ENCODE measurements at places on chromosomes 12 and 14. TPM values are rescaled to one million over a fixed set of nuclear protein-coding genes. Genes with fewer than 3 reads are reported as not detected.

- peak; percentile 30 for DNase-seq
These were observed 10.2 kb upstream of the GOLGA5 start for GRCh38 chr14:92783813-92784431.

The KCNH5 gene
- 0.24 TPM for polyA plus RNA-seq

DNA sequence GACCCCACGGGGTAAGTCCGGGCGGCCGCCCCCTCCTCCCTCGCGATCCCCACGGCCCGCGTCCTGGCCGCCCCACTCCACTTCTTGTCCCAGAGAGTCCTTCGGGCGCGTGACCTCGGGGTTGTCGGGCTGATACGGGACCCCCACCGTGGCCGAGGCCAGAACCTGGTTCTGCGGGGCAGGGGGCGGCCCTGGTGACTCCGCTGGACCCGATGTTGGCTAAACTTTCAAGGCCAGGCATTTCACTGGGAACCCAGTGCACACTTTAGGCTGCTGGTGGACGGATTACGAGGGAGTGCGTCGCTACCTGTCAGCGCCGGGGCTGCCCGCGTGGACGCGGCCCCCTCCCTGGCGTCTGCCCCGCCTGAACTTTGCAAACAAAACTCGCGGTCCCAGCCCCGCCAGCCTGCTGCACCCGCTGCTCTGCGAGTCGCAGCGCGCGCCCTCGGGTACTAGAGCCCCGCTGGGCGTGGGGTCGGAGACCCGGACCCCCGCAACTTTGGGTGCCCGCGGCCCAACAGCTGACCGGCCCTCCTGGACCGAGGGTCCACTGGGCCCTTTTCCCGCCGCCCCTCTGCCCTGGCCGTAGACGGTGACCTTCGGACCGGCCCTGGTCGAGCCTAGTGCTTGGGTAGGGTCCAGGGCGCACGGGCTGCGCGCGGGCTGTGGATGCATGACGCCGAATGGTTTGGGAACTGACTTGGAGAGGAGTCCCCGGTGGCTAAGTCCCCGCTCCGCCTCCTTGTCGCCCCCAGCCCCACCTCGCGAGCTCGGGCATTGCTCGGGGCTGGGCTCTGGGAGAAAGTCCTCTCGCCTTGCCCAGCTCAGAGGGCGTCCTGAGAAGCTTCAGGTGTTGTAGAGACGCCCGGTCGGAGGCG lies 624 bp downstream of the RIN3 start:
- DNase-seq, result no peak

DNA sequence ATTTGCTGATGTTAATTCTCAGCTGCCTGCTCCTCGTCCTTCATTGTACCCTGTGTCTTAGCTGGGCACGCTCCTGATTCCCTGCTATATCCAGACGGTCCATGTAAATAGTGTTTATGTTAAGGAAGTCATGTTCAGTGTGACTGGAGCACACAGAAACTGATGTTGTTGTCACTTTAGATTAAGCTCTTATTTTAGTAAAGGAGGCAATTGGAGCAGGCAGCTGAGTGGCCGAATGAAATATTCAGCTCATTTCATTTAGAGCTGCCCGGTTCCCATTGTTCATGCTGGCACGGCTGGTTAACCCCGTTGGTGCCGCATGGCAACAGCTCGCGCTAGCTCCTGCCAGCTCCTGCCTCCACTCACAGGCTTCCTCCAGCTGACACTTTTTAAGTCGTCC lies 446.8 kb upstream of the SOX5 start:
- DNase-seq, result no peak

The SYCP3 gene
- 0.06 TPM for polyA plus RNA-seq

- DNase-seq, result no peak
These were observed 618.6 kb downstream of the AACS start for GRCh38 chr12:125683748-125684381.

DNA sequence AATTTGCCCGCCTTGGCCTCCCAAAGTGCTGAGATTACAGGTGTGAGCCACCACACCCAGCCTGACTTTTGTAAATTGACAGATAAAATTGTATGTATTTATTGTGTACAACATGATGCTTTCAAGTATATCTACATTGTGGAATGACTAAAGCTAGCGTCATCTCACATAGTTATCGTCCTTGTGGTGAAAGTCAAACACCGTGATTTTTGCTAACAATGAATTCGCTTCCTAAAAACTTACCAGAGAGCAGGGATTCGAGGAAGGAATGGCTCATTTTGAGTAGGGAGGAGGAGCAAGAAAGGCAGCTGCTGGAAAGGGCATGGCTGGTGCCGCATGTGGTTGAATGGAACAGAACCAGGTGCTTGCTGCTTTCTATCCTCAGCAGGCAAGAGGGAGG lies 85.4 kb downstream of the LGMN start:
- DNase-seq, result no peak

DNA sequence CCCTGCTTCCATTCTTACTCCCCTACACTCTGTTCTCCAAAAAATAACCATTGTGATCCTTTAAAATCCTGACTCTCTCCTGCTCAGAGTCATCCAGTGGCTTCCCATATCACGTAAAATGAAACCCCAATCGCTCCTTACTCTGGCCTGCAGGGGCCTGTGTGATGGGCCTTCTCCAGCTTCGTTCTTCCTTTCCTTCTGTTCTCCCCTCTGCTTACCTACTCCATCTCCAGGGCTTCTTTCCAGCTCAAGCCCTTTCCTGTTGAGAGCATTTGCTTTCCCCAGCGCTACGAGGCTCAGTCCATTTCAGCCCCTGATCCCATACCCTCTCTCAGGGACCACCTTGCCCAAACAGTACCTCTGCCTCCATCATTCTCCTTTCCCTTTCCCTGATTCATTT lies 144.4 kb upstream of the ARHGAP5 start:
- no peak for DNase-seq

The ERP27 gene
- not detected for polyA plus RNA-seq

DNA sequence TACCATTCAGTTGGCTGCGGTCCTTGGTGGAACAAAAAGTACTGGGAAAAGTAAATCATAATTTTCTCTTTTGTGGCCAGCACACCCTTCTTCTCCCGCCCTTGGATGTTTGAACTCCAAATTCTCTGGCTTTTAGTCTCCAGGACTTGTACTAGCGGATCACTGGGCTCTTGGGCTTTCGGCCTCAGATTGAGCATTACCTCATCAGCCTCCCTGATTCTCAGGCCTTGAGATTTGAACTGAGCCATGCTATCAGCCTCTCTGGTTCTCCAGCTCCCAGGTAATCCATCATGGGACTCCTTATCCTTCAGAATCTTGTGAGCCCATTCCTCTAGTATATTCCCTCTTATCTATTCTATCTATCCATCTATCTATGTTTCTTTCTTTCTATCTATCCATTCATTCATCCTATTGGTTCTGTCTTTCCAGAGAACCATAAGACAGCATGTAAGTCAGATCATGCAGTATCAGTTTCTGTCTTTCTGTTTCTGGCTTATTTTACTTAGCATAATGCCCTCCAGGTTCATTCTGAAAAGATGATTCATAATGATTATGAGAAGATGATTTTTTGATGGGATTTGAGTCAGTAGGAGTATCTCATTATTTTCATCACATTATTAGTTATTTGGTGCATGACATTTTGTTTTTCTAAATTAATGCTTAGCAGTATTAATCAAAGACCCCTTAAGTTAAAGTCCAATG lies 814.9 kb downstream of the LRFN5 start:
- DNase-seq, result no peak

The MYF6 gene
- polyA plus RNA-seq, result not detected

DNA sequence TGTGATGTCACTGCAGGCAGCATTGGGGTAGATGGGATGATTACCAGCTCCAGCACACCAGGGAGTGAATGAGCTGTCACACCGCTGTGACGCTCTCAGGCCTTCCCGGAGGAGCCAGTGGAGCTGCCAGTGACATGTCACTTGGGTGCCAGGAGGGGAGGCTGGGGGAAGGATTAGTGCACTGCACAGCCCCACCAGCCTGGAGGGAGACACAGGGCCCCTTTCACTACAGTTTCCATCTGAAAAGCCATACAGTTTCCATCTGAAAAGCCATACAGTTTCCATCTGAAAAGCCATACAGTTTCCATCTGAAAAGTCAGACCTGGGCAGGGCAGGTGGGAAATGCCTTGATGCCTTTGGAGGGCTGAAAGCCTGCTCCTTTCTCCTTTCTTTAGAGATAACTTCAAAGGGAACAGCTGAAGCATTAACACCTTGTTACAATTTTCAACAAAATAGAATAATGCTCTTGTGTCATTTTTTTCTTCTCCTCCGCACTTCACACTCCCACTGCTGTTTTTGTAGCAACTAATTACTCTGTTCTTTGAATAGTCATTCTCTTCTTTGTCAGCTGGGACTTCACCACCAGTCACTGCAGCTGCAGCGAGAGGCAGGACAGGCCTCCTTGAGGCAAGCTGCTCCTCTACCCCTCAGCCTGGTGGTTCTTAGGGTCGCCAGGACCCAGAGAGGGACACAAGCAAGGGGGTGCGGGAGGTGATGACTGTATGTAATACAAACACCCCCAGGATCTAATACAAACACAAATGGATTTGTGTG lies 256.9 kb upstream of the RGS6 start:
- no peak for DNase-seq

The MMP14 gene
- polyA plus RNA-seq, result 365 TPM

DNA sequence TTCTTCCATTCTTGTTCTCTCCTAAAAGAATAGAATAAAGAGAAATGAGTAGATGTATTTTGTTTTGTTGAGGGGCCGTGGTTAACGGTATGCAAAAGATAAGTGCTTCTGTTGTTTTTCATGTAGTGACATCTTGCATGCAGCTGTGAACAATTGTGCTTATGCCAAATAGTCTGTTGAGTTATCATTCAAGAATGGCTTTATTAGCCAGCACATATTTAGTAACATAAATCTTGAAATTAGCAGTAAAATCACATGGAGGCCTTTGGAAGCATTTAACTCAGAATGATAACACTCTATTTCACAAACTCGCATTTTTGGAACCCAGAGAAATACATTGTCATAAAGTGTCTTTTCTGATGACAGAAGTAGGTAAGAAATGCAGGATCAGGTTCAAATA lies 1772.0 kb upstream of the FLRT2 start:
- peak; percentile 30 for DNase-seq

GRCh38 chr12:131735153-131735456 lies 24.2 kb downstream of the SFSWAP start:
- no peak for DNase-seq

- DNase-seq, result peak; percentile 2
These were observed 179.9 kb upstream of the ATF7IP start for GRCh38 chr12:14185427-14186192.

DNA sequence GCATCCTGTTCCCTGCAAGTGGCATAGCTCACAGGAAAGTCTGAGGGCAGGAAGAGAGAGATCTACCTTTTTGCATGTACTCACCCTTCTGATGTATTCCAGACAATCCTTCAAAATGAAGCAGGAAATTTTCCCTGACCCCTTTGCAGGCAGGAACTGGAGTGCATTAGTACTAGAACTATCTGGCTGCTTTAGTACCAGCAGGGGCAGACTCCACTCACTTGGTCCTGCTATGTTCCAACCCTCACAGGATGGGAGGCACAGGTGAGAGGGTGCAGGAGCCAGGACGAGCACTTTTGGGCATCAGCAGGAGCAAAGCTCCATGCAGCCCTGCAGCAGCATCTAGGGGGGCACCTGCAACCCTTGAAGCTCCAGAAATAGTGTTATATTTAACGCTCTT lies 116.3 kb upstream of the IGF1 start:
- DNase-seq, result no peak
